ENCODE measurements at places on chromosomes 4 and X.
A peak's percentile ranks its signal among the peaks of the same experiment; 100 is the strongest.

GRCh38 chrX:19787305-19787815, 100.0 kb downstream of the SH3KBP1 start:
- DNase-seq = no peak

DNA sequence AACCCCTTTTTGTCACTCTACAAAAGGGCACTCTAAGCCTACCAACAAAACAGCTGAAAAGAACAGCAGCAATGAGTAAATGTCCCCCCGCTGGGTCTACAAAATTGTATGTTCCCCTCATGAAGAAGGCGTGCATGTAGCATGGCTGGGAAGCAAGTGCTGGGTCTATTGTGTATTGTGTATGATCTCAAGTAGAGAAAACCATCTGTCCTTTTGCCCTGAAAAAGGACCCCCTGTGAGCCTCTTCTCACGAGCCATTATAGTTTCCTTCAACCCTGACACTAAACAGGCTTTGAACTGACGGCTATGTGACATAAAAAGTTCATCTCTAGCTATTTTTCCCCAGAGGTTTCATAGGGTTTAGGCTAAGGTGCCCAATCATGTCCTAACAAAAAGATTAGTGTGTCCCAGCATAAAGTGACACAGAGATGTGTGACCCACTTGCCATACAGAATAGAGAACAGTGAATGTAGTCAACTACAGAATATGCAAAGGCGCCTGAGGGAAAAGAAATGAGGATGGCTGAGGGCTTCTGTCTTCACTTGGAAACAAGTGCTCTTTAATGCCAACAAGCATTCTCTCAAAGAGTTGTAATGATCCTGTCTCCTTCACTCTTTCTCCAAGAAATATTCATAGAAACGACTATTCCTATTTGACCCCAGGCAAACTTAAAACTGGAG, 27.3 kb downstream of the COL25A1 start:
- DNase-seq = no peak

DNA sequence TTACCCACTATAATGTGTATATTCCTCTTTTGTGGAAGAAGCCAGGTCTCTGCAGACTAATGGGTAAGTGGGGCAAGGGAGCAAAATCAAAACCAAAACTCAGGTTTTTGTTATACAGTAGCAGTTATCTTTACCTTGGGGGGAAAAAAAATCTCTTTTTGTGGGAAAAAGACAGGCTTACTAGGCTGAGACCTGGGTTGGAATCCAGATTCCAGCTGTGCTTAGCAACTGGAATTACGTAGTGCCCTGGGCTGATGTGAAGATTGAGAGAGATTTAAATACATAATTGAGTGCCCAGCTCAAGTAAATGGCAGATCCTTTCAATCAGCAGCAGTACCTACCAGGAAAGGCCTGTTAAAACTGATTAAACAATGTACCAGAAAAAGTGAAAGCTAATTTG, 15.4 kb upstream of the SCD5 start:
- no peak for DNase-seq

- no peak for DNase-seq
Observed at GRCh38 chr4:36917413-36917812, 327.1 kb upstream of the NWD2 start.

GRCh38 chrX:11597479-11597878, 68.2 kb downstream of the ARHGAP6 start:
- no peak for DNase-seq

- DNase-seq = no peak
Observed at GRCh38 chr4:10623862-10624261, 60.7 kb downstream of the CLNK start.

DNA sequence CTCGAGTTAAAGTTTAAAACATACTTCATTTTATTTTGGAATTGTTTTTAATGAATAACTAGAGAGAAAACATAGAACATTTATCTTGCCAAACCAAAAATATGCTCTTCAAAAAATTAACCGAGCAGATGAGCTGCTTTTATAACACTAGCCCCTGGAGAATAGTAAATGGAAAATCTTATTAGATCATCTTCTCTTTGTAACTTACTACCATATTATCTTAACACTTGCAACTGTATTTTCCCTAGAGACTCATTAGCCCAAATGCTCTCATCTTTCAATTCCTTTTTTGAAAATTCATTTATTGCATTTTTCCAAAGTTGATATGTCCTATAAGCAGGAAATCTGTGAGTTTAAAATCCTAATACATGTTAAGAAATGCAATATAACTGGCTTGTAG, 143.3 kb downstream of the CAMK2D start:
- DNase-seq = no peak

- no peak for DNase-seq
Observed at GRCh38 chr4:138696771-138697170, 318.8 kb upstream of the NOCT start.

- DNase-seq = no peak
Observed at GRCh38 chr4:26407476-26407875, 82.8 kb downstream of the CCKAR start.

DNA sequence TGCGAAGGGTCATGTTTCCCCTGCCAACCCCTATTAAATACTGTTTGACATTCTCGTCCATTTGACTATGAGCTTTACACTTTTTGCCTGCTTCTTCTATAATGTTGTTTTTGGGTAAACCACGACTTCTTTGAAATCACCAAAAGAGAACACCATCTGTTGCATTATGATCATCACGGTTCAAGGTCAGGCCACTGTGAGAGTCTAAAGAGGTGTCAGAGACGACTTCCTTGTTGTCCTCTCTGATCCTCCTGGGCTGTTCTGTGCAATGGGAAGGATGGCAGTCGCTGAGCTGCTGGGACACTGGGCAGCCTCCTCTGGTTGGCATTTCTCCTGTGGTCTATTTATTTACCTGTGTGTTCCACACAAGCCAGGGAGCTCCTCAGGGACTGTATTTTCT, 137.5 kb downstream of the RASL11B start:
- no peak for DNase-seq

DNA sequence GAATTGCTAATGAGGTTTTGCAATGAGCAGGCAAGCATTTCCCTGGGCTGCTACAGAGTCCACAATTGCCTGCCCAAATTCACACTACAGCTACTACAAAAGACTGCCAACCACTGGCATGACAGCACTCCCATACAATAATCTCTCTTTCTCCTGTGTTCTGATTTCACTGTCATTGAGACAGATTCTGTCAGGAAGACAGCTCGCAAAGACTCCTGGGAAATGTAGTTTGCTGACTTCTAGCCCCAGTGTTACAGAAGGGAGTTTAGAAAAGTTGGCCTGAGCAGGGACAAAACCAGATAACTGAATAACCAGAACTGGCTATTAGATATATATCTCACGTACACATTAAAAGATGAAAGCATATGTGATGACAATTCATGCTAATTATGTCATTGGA, 1231.3 kb upstream of the PRKX start:
- DNase-seq = no peak

GRCh38 chr4:83862471-83862870, 326.6 kb downstream of the GPAT3 start:
- no peak for DNase-seq

- no peak for DNase-seq
Observed at GRCh38 chr4:157739242-157739641, 433.6 kb downstream of the GASK1B start.

DNA sequence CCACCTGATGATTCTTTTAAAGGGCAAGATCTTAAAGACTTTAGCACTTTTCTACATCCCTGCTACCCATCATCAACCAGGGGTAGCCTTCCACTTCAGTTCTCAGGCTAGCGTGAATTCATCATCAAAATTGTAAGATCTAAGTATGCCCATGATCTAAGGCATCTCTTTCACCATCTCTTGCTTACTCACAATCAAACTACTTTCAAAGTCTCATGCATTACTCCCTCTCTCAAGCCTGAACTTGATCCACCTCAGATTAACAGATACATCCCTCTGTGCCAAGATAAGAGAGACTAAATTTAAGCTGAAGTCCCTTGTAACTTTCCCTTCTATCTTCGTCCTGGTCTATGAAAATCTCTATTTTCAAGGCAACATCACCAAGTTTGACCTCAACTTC, 62.8 kb downstream of the DHX15 start:
- DNase-seq = no peak

DNA sequence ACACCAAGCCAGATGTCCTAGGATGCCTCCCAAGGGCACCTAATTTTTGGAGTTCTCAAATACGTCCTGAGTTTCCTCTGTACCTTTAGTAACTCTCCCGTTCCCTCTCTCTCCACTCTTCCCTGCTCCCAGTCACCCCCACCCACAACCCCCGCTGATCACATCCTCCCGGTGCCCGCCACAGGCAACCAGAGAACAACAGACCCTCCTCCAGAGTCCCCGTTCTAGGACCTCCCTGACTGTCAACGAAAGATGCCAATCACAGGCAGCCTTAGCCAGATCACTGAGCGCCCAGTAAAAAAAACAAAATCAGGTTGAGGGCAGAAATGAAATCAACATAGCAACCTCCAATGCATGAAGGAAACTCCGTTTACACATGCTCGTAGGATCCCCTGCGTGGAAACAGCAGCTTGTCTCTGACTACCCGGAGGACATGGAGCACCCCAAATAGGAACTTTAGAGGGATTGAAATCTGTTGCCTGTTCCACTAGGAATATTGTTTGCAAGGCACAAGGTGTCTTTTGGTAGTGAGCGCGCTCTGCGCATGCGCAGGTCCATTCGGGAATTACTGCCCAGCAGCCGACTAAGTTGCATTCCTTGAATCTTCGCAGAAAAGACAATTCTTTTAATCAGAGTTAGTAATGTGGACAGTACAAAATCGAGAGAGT, at the start of gene GABRB1:
Gene GABRB1 (plus strand): TSS at position 557 of the 668 bp plus-strand sequence.
- DNase-seq = peak; percentile 72

GRCh38 chrX:152895724-152896420, 2.0 kb upstream of the ZNF185 start:
- no peak for DNase-seq

GRCh38 chr4:94621491-94622080, 136.2 kb upstream of the BMPR1B start:
- DNase-seq = peak; percentile 30

GRCh38 chr4:81874661-81875515, 403.2 kb upstream of the RASGEF1B start:
- no peak for DNase-seq

GRCh38 chrX:68462197-68462596, 28.9 kb upstream of the OPHN1 start:
- peak; percentile 10 for DNase-seq

DNA sequence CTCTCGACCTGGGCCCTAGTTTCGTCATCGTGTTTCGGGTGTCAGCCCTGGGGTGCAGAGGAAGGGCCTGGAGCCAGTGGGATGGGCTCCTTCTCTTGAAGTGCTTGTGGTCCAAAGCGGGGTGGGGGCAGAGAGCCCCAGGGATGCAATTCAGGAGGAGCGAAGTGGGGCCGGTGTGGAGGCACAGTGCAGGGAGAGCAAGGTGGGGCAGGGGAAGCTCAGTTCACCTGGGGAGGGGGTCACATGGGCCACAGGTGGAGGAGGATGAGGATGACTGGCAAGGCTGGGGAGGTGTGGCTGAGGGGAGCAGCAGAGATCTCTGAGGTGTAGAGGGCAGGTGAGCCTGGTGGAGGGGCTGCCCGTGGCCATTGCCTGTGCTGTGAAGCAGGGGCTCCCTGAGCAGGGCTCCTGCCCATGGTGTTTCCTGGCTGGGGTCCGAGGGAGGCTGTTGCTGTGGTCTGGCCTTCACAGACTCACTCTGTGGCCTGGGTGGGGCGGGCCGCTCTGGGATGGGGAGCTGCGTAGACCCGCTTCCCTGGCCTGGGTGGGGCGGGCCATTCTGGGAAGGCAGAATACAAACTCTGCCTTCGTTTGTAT, 6.9 kb downstream of the SORCS2 start:
- DNase-seq = no peak

DNA sequence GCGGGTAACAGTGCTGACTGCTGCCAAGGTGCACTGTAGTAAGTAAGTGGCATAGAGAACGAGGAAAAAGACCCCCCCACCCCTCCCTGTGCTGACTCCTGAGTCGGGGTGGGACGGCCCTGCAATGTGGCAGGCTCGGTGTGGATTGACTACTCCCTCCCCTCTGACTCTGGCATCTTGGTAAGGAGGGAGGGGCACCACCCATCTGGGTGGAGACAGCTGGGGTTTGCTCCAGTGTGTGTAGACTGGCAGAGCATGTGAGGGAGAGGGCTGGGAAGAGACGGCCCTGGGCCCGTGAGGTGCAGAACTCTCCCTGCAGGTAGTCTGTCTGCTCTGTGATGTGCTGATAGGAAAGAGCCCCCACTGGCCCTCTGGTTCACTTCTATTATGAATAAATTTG, 31.0 kb downstream of the NSG1 start:
- DNase-seq = no peak

DNA sequence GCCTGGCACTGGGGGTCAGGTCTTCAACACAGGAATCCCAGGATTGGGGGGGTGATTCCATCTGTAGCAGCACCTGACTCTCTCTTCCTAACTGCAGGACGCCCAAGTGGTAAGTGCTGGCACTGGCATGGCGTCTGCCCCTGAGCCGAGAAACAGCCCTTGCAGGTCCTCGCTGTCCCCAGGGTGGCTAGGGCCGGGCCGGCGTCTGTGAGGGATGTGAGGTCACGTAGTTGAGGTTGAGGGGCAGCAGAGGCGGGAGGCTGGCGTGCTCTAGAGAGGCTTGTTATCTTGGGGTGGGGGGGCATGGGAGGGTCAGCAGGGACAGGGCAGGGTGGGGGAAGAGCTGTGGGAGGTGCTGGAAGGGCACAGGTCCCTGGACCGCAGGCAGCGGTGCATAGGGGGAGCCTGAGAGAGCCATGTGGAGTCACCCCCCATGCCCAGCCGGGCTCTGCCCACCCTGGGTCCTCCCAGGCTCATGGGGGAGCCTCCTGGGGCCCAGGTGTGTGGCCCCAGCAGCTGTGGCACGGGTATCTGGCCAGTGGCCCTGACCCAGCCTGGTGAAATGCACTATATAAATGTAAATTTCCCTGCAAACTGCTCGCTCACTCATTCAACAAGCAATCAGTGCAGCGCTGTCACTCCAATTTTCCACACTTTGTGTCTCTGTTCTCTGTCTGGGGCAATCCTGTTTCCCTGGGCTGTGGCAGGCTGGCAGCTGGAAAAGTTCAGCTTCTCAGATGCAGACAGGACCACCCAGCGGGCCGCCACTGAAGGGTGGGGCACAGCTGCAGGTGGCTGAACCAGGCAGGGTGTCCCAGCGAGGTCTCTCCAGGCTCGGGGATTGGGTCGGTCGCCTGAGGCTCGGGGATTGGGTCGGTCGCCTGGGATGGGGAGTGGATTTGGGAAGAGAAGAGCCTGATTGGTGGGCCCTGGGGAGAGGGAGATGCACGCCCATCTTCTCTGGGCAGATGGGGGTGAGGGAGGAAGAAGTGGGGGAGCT, 102.2 kb upstream of the NKX1-1 start:
- no peak for DNase-seq

DNA sequence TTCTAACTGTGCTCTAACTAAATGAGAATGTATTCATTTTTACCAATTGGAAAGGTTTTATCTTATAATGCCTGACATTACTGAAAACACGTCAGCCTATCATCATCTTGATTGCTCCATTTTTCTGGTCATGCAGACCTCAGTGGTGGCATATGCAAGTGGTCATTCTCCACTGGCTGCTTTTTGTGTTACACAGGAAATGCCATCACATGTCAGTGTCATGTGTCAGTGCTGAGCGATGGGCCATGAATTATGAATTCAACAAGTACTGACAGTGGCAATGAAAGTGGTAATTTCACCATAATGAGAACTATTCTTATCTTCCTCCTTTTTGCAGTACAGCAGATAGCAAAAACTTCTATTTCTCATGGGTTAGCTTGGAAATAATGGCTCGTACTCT, 190.5 kb downstream of the PACRGL start:
- DNase-seq = no peak
